Epithelial cell of alveolus of lung (primary cell): ENCODE measurements at places on chromosomes 16 and 17. TPM values are rescaled to one million over a fixed set of nuclear protein-coding genes. Genes with fewer than 3 reads are reported as not detected.

CHST4 gene
- total RNA-seq = not detected in 2 replicates

ABCA10 gene
- total RNA-seq = 0.96 and 1.2 TPM in 2 replicates

TMIGD1 gene
- not detected in 2 replicates for total RNA-seq

STH gene
- total RNA-seq = not detected in 2 replicates

NOXO1 gene
- total RNA-seq = not detected in 2 replicates

HOXB6 gene
- total RNA-seq = 64.5 and 66.3 TPM in 2 replicates

ACAP1 gene
- 1.5 and 2.7 TPM in 2 replicates for total RNA-seq

NT5M gene
- 1.3 and 1.9 TPM in 2 replicates for total RNA-seq

KRT12 gene
- total RNA-seq = not detected in 2 replicates

INCA1 gene
- 0.32 and 0.39 TPM in 2 replicates for total RNA-seq

MYCBPAP gene
- 0.78 and 0.80 TPM in 2 replicates for total RNA-seq

WSCD1 gene
- under 0.01 and 2.2 TPM in 2 replicates for total RNA-seq

CCDC154 gene
- 0.80 TPM in 1 of 2 replicates, not detected in the other for total RNA-seq

KCNJ12 gene
- 0.26 TPM in 1 of 2 replicates, not detected in the other for total RNA-seq

SLC52A1 gene
- total RNA-seq = not detected in 2 replicates

KCNH6 gene
- total RNA-seq = not detected in 2 replicates

EPN3 gene
- total RNA-seq = 0.08 and 0.26 TPM in 2 replicates

C17orf78 gene
- not detected in 2 replicates for total RNA-seq

KRT40 gene
- not detected in 2 replicates for total RNA-seq

AANAT gene
- not detected in 2 replicates for total RNA-seq

KRTAP2-3 gene
- total RNA-seq = 1.9 TPM in 1 of 2 replicates, not detected in the other

NPIPB2 gene
- total RNA-seq = 12.2 TPM in 1 of 2 replicates, not detected in the other

NPW gene
- total RNA-seq = 5.6 and 6.6 TPM in 2 replicates

ZACN gene
- total RNA-seq = not detected in 2 replicates

EPX gene
- total RNA-seq = not detected in 2 replicates

MFAP4 gene
- total RNA-seq = 59.2 and 458 TPM in 2 replicates

KCTD19 gene
- 0.24 TPM in 1 of 2 replicates, not detected in the other for total RNA-seq

CA7 gene
- total RNA-seq = not detected in 2 replicates

PABPN1L gene
- not detected in 2 replicates for total RNA-seq
